ENCODE measurements at places on chromosomes 4 and X. TPM values are rescaled to one million over a fixed set of nuclear protein-coding genes. Genes with fewer than 3 reads are reported as not detected.

- no peak for DNase-seq
These were observed 277.1 kb downstream of the KLHL13 start for GRCh38 chrX:117839544-117839943.

DNA sequence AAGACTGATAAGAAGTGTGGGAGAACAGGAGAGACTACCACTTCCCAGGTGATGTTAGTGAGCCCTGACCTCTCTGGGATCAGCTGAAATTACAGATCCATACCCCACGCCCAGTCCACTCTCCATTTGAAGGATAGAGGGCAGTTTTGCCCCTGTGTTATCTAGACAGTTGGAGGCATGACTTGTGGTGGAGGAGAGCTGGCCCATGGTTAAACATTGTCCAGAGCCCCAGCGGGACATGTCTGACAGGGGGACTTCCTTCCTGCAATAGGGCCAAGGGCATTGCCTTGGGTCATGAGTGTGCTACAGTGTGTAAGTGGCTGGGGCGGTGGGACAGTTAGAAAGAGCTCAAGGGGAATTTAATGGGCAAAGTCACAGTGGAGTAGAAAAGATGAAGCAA, 181.1 kb downstream of the MID1IP1 start:
- DNase-seq, result no peak

DNA sequence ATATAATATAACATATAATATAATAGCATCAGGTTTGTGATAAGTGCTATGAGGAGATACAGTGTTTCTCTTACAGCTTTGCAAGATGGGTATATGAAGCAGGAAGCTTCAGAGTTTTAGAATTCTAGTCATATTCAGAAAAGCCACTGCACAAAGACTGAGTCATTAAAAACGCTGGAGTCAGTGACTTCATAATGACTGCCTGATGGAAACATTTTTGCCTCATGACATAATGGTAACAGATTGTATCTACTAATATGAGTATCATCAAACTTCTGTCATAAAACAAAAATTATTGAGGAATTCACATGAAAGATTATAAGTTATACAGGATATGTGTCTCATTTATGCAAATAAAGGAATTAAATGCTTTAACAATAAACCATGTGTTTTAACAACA, 46.8 kb downstream of the EPHA5 start:
- no peak for DNase-seq

The SLC25A14 gene
- 13.1 TPM for total RNA-seq

The TEX13B gene
- total RNA-seq, result not detected

The PNMA3 gene
- not detected for total RNA-seq

The TBX22 gene
- total RNA-seq, result not detected

Data from HCT116 (cell line).